Adrenal gland (tissue), 19 donors: ENCODE measurements at places on chromosomes 3 and 15. TPM values are rescaled to one million over a fixed set of nuclear protein-coding genes. Genes with fewer than 3 reads are reported as not detected.

DNA sequence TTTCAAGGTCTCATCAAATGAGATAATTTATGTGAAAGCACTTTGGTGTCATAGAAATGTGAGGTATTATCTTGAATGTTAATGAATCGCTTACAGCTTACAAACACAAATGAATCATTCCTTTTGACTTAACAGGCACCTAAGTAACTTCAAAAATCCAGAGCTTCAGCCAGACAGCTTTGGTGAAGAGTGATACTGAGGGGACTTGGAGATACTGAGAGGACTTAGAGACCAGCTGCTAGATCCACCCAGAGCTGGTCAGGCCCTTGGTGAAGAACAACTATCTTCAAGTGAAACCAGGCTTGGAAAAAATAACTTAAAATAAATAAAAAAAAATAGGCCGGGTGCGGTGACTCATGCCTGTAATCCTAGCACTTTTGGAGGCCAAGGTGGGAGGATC is 16.2 kb upstream of the ZFYVE19 start:
- no peaks in the 10 kb centered on the region for H3K36me3 ChIP-seq
- no peak overlapping the region for H3K27ac ChIP-seq
- H3K27me3 ChIP-seq = no peaks in the 10 kb centered on the region

DNA sequence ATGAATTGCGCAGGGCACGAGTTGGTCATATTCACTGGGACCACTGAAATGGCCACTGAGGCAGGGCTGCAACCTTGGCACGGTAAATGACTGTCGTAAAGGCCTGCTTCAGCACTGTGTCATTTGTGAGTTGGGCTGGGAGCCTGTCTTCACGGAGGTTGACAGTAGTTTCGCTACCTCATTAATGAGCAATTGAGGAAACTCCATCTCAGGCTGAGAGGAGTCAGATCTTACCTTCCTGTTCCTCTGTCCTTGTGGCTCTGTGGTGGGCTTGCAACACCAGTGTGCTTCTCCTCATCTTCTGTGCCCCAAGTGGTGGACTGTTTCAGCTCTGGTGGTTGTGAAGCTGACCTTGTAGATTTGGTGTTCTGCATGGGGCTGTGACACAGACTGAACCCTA is 80.1 kb upstream of the EIF1B start:
- H3K27me3 ChIP-seq = no peaks in the 10 kb centered on the region
- no peak for DNase-seq
- no peak overlapping the region for H3K4me3 ChIP-seq
- no peaks in the 10 kb centered on the region for H3K36me3 ChIP-seq
- H3K27ac ChIP-seq = no peak overlapping the region

CMTM8 gene
- 24.1 TPM for total RNA-seq

DNA sequence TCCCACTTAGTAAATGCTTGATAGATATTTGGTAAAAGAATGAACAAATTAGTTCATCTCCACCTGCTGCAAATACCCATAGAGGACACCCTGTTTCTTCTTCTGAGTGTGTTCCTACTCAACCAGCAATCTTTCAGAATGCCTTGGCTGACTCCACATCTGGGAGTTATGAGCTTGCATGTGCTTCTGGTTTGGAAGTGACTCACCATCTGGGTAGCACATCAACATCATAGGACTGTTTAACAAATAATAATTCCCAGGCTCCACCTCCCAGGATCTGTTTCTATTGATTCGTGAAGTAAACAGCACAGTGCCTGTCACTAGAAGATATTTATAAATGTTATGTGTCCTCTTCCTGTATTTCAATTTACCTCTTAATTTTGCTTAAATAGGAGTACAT is 580.1 kb downstream of the ROBO2 start:
- DNase-seq = no peak
- no peak overlapping the region for H3K27ac ChIP-seq
- no peaks in the 10 kb centered on the region for H3K4me1 ChIP-seq
- H3K27me3 ChIP-seq = no peaks in the 10 kb centered on the region

ATP13A5 gene
- not detected for total RNA-seq

- H3K27me3 ChIP-seq = no peaks in the 10 kb centered on the region
- no peak overlapping the region for H3K4me3 ChIP-seq
- no peak for DNase-seq
- H3K27ac ChIP-seq = no peak overlapping the region
- H3K36me3 ChIP-seq = no peaks in the 10 kb centered on the region
Measured at GRCh38 chr3:159818399-159818798, 170.2 kb upstream of the IL12A start.

- H3K27ac ChIP-seq = no peak overlapping the region
- H3K4me1 ChIP-seq = no peaks in the 10 kb centered on the region
- H3K36me3 ChIP-seq = no peaks in the 10 kb centered on the region
- no peak for DNase-seq
- no peaks in the 10 kb centered on the region for H3K27me3 ChIP-seq
Measured at GRCh38 chr3:55675478-55675877, 188.4 kb upstream of the WNT5A start.
